ENCODE measurements at places on chromosomes 16 and 17.
A peak's percentile ranks its signal among the peaks of the same experiment; 100 is the strongest.

- DNase-seq = no peak
These were observed 228.8 kb upstream of the EEF2KMT start for GRCh38 chr16:5326395-5326794.

- no peak for DNase-seq
These were observed 10.3 kb upstream of the ASGR2 start for GRCh38 chr17:7124923-7125322.

DNA sequence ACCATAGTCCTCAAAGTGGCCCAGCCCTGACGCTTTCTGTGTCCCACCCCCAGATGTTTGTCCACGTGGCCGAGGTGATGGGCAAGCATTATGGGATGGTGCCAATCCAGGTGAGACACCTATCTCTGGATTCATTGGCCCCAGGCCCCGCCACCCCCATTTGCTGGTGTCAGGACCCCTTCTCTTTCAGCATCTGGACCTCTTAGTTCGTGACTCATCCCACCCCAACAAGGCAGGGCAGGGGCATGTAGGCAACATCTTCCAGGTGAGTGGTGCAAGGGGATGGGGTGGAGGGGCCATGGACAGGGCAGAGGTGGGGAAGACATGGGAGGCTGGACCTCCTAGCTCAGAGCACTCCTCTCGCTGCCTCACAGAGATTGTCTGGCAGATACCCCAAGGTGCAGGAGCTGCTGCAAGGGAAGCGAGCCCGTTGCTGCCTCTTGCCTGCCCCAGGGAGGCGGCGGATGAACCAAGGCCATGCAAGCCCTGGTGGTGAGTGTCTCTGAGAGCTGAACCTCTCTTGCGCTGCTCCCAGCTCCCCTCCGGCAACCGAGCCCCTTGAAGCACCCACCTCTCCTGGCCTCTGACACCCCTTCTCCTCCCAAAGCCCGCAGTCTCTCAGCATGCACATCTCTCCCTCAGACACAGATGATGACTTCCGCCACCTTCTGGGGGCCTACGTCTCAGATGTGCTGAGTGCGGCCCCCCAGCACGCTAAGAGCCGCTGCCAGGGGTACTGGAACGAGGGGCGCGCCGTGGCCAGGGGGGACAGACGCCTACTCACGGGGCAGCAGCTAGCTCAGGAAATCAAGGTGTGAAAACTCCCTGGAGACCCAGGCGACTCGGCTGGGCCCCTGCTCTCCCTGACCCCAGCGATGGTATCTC is 3.6 kb downstream of the RNF112 start:
- no peak for DNase-seq

GRCh38 chr17:27497696-27498095 is 41.4 kb downstream of the KSR1 start:
- no peak for DNase-seq

GRCh38 chr17:3864534-3864933 is 18.5 kb upstream of the NCBP3 start:
- DNase-seq = no peak

GRCh38 chr16:988471-989353 is 7.1 kb downstream of the SOX8 start:
- peak; percentile 33 for DNase-seq

- no peak for DNase-seq
These were observed 4.8 kb upstream of the ADAT1 start for GRCh38 chr16:75627851-75628250.
